ENCODE measurements at places on chromosomes 16 and 17.

DNA sequence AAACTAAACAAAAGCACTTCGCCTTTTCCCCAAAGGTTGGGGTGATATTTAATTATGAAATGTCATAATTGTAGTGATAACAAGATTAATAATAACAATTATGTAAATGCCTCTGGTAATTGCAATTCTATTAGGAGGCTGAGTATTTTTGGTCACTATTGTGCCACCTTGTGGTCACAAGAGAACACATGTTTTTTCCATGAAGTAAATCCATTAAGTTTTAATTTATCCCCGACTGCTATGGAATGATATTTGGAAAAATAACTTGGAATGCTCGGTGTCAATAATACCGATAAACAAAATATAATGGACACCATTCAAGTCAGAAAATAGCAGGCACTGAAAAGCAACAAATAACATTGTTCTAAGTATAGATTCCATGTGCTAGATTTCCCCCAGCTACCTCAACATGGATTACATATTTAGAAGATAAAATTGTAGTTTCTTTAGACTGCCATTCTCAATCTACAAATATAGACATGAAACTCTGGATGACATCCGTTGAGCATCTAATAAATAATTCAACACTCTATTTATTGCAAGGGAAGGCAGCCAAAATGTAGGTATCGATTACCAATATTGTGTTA, 25.0 kb upstream of the KCNJ2 start:
- DNase-seq = peak; percentile 6

DNA sequence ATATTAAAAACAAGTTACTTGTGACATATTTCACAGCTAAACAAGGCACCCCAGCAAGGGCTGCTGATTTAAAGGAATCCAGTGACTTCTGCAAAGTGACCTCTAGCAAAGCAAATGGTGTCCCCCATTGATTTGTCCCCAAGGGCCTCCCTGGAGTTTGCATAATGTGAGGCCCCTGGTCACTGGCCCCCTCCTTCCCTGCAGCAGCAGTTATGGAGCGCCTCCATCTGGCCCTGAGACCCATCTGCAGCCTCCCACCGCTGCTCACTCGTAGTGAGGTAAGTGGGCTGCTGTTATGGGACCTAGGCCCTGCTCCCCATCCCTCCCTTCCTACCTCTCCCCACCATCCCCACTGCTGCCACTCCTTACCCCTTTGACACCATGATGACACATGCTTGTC, 19.6 kb upstream of the EEF2K start:
- DNase-seq = no peak

- no peak for DNase-seq
These were observed 25.4 kb downstream of the MPP2 start for GRCh38 chr17:43881758-43882505.

GRCh38 chr16:76222853-76223252, 54.3 kb upstream of the CNTNAP4 start:
- DNase-seq = no peak

Measured in left renal cortex interstitium (tissue), 4 donors.